ENCODE measurements at places on chromosomes 4 and X.

DNA sequence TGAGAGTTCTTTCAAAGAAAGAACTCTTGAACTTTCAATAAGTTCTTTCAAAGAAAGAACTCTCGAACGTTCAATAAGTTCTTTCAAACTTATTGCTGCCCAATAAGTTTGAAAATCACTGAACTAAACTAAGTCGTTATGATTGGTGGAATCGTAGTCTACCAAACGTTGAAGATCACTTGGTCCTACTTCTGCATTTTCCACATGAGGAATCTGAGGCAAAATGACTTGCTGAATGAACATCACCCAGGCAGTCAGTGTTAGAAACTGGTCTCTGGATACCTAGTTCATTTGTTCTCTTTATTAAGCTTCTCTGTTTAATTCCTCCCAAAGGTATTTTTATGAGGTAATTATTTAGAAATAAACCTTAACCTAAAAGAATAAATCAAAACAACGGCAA lies 7.1 kb upstream of the CNOT6L start:
- DNase-seq, result no peak

GRCh38 chr4:90950385-90950841 lies 823.2 kb downstream of the CCSER1 start:
- DNase-seq, result no peak

GRCh38 chr4:186736466-186736865 lies 12.8 kb upstream of the FAT1 start:
- DNase-seq, result no peak

DNA sequence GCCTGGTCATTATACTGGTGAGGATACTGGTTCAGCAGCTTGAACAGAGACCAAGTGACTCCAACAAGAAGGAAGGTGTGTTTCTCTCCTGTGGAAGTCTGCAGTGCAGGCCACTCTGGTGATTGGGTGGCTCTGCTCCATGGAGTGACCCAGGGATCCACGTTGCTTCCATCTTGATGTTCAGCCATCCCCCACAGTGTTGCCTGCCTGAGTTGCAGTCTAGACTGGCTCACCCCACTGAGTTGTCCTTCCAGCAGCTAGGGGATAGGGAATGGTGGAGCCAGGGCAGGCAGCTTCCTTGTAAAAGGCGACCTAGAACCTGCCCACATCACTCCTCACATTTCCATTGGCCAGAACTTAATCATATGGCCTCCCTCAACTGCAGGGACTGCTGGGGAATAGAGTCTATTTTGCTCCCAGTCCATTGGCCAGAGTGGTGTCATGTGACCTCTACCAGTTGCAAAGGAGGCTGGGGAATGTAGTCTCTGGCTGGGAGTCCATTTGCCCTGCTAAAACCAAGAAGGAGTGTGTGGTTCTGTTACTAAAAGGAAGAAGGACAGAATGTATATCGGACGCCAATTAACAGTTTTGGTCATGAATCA lies 8.0 kb downstream of the MAN2B2 start:
- DNase-seq, result peak; percentile 20

DNA sequence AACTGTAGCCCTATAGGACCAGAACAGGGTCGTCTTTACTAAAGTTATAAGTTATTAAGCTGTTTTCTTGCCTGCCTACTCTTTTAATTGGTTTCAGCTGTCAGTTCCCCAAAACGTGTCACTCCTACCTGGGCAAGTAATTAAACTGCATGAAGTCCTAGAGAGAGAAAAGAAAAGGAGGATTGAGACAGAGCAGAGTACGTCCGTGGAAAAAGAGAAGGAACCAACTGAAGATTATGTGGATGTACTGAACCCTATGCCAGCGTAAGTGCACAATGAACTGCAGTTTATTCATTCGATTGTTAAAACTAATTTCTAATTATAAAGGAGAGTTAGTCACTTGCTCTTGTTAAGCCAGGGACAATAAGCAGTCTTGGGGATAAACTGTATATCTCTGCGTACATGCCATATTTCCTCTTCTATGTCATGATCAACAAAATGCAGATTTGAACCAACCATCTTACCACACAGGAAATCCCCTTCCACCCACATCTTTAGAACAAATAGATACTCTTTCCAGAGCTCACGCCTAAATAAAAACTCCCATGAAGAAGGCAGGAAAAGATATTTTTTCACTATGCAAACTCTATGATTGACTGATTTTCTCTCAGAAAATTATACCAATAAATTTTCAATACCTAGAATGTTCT lies 22.8 kb downstream of the STAP1 start:
- no peak for DNase-seq

- DNase-seq, result no peak
These were observed 106.4 kb upstream of the NWD2 start for GRCh38 chr4:37138019-37138653.

- no peak for DNase-seq
These were observed 210.8 kb upstream of the IRS4 start for GRCh38 chrX:108947205-108947604.

DNA sequence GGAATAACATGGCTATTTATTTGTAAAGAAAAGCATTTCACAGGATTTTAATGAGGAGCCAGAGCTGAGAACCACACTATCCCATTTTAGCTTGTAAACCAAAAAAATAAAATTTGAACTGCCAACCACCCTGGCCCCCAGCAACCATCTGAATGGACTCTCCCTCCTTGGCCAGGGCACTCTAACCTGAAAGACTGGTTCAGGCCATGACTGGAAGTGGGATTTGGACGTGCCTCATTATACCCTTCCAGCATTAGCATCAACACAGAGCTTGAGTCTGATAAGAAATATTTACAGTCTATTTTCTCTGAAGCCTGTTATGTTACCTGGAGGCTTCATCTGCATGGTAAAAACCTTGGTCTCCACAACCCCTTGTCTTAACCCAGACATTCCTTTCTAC lies 30.0 kb downstream of the METAP1 start:
- DNase-seq, result no peak

GRCh38 chr4:37415845-37416369 lies 171.4 kb downstream of the NWD2 start:
- no peak for DNase-seq
